Upper lobe of left lung (tissue), 6 donors: ENCODE measurements at places on chromosomes 3 and 15.

GRCh38 chr3:126018995-126019394 lies 50.0 kb downstream of the ROPN1B start:
- DNase-seq = no peak

- DNase-seq = no peak
Observed at GRCh38 chr3:153138276-153139210, 23.5 kb upstream of the RAP2B start.

DNA sequence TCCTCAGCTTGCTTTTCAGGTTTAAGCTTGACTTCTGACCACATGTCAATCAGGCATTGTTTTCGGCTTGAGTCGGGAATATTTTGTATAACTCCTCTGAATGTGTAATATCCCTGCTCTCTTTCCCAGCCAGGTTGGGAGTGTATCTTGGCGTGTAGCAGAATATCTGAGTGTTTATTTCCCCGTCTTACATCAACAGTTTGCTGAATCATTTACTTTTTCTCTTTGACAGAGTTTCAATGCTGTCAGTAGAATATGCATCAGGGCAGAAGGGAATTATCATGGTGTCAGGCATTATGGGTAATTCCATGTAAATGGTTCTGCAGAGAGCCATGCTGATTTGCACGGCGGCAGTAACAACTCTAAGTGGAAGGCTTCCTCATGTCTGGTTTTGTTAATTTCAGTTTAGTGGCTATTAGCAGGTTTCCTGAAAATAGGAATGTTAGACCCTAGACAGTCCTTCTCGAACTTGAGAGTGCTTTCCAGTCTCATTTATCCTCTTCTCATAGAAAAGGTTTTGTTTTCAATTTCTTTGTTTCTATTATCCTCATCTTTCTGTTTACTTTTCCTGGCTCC lies 566.3 kb downstream of the AGBL1 start:
- no peak for DNase-seq

DNA sequence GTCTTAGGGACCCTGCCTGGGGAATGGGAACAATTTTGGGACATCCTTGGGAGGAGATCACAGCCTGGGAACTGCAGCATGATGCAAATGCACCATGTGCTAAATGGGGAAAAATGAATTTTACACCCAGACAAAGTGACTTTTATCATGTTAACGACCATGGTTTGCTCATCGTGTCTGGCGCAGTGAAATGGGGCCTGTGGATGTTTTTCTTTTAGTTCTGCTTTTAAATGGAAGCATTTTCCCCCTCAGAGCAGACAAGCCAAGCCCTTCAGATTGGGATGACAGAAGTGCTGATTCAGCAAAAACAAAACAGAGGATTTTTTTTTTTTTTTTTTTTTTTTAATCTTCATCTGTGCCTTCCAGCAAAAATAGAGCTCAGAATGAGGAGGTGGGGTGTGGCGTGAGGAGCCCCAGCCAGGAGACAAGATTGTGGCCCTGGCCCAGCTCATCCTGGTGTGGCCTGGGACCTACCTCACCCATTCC lies 14.3 kb upstream of the CACNA2D2 start:
- no peak for DNase-seq

GRCh38 chr15:89186803-89187202 lies 34.6 kb downstream of the RLBP1 start:
- no peak for DNase-seq

GRCh38 chr3:43506644-43507043 lies 115.2 kb downstream of the ANO10 start:
- DNase-seq = no peak

DNA sequence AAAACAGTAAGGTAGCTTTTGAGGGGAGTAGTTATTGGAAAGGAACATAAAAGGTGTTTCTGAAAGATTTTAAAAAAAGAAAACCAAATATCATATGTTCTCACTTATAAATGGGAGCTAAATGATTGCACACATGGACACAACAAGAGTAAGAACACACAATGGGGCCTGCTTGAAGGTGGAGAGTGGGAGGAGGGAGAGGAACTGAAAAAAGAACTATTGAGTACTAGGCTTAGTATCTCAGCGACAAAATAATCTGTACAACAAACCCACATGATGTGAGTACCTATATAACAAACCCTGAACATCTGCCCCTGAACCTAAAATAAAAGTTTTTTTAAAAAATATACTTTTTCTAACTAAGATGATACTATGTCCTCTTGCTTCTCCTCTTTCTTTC lies 138.3 kb downstream of the CGGBP1 start:
- DNase-seq = no peak

GRCh38 chr3:141431411-141432378 lies 55.1 kb upstream of the RASA2 start:
- DNase-seq = no peak

DNA sequence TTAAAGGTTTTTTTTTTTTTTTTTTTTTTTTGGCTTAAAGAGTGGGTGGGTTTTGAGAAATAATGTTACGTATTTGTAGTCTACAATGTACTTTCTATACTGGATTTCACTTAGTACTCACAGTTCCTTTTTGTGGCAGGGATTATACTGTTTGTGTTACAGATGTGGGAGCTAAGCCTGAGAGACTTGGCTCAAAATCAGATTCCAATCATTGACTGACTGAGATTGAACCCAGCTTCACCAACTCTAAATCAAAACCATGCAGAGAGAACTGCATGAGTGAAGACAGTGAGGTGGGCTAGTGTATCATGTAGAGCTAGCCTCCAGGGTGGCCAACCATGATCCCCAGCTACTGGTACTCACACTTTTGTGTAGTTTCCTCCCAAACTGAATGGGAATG lies 68.0 kb downstream of the TMEM108 start:
- no peak for DNase-seq

GRCh38 chr3:50658831-50659230 lies 15.9 kb upstream of the DOCK3 start:
- no peak for DNase-seq

GRCh38 chr3:112519424-112520001 lies 20.2 kb upstream of the BTLA start:
- DNase-seq = no peak

DNA sequence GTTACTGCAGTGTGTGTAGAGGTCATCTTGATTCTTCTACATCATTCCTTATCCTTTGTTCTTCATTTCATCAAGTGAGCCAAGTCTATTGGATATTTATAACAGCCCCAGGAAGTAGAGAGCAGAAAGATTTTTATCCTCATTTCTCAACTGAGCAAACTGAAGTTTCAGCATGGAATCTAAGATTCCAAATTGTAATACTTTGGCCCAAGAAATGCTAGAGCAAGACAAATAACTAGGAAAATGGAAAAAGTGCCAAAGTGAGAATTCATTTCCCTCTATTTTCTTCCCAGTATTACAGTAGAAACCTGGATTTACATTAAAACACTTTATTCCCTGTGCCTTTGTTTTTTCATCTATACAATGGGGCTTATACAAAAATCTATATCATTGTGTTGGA lies 346.8 kb downstream of the ARPP21 start:
- no peak for DNase-seq

- no peak for DNase-seq
Observed at GRCh38 chr3:11632564-11632963, 11.2 kb downstream of the VGLL4 start.

- DNase-seq = no peak
Observed at GRCh38 chr3:81863756-81864155, 102.3 kb upstream of the GBE1 start.

DNA sequence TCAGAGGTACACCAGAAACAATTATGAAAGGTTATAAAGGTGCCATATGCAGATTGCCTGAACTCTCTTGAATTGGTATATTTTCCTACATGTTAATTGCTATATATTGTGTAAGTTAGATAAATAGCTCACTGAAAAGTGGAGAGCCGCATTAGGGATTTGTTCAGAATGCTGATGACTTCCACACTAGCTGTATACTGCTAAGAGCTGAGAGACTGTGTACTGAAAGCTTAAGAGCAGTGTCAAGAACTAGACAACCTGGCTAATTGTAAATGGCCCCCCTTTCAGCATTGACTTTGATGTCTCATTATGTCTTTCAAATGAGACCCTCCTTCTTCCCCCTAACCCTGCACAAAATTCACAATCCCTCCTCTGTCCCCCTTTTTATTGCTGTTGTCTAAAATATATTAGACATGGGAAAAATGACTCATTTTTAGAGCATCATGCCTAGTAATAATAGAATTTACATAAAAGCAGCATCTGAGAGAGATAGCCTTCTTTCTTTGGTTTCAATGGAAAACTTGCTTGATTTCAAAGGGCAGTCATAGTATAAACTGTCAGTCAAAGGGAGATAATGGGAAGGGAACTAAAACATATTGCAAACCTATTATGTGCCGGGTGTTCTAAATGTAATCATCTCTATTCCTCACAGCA lies 34.7 kb upstream of the GREM1 start:
- DNase-seq = no peak

DNA sequence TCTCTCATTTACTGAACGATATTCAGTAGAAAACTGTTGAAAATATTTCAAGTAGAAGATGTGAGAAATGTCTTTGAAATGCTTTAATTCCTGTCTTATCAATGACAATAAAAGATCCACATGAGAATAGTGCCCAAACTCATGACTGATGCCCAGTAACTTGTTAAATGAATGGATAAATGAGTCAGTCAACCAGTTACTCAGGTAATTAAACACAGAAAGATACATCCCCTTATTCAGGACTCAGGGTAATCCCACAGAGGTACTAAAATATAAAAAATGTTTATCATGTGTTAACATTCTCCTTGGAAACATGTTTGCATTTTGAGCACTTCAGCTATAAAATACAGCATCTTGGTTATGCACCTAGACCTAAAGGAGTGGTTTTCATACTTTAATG lies 169.5 kb downstream of the MBNL1 start:
- DNase-seq = no peak

GRCh38 chr3:189551007-189551406 lies 80.2 kb upstream of the TP63 start:
- no peak for DNase-seq

DNA sequence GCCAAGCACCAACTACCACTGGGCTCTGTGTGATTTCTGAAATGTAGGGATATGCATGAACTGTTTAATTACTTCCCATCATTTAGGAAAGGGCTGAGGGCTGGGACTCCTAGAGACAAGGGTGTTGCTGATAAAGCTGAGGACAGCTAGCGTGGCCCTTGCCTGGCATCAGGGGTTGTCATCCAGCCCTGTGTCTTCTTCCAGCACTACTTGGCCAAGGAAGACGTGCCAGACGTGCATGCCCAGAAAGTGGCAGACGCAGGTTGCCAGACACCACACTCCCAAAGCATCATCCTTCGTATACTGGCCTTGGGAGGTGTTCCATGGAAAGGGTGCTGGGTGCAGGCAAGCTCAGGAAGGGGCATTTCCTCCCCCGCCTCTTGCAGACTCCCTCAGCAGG lies 64.8 kb downstream of the LRIG1 start:
- no peak for DNase-seq

GRCh38 chr3:137295336-137295735 lies 337.6 kb downstream of the IL20RB start:
- DNase-seq = no peak

DNA sequence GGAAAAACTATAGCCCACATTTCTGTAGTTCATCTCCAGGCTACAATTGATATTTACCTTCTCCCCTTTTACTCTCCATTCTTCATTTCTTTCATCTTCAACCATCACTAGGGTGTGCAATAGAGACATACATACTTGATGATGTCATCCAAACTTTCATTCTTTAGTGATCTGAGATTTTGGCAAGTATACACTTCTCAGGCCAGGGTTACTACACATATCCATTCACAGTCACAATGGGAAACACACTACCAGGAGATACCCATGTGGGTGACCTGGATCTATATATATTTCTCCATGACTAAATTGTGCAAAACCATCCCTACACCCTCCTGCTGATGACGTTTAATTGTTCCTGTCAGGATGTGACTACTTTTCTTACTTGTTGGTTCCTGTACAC lies 769.5 kb upstream of the DPPA4 start:
- DNase-seq = no peak

DNA sequence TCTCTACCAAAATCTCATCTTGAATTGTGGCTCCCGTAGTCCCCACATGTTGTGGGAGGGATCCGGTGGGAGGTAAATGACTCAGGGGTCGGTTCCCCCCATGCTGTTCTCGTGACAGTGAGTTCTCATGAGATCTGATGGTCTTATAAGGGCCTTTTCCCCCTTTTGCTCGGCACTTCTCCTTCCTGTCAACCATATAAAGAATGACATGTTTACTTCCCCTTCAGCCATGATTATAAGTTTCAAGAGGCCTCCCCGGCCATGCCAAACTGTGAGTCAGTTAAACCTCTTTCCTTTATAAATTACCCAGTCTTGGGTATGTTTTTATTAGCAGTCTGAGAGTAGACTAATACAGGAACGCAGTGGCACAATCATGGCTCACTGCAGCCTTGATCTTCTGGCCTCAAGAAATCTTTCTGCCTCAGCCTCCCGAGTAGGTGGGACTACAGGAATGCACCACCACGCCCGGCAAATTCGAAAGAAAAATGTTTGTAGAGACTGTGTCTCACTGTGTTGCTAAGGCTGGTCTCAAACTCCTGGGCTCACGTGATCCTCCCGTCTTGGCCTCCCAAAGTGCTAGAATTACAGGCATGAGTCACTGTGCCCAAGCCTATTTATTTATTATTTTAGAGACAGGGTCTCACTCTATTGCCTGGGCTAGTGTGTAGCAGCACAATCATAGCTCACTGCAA lies 101.0 kb downstream of the ATP10A start:
- no peak for DNase-seq
